Naive thymus-derived CD8-positive, alpha-beta T cell (primary cell): ENCODE measurements at places on chromosomes 3 and 15. TPM values are rescaled to one million over a fixed set of nuclear protein-coding genes. Genes with fewer than 3 reads are reported as not detected.

GTF2E1 gene
- total RNA-seq = 23.9 TPM

- DNase-seq = no peak
Measured at GRCh38 chr15:100259266-100259665, 82.5 kb downstream of the ADAMTS17 start.

- no peak for DNase-seq
Measured at GRCh38 chr3:31561891-31562290, 29.2 kb downstream of the STT3B start.

- no peak for DNase-seq
Measured at GRCh38 chr3:42689421-42690014, 4.2 kb downstream of the KLHL40 start.
